A375 (cell line): ENCODE measurements at places on chromosomes 5 and 9. TPM values are rescaled to one million over a fixed set of nuclear protein-coding genes. Genes with fewer than 3 reads are reported as not detected.

Gene SHC3
- 0.03 and 0.04 TPM in 2 replicates for total RNA-seq

Gene SPATA31A6
- total RNA-seq = 0.08 TPM in 1 of 2 replicates, not detected in the other

Gene CSF2
- 4.1 and 9.3 TPM in 2 replicates for total RNA-seq

Gene NEUROG1
- total RNA-seq = not detected in 2 replicates

Gene KCNMB1
- total RNA-seq = not detected in 2 replicates

Gene SLC1A1
- total RNA-seq = 10.5 and 10.8 TPM in 2 replicates

Gene GABRA6
- total RNA-seq = 0.05 TPM in 1 of 2 replicates, not detected in the other
